ENCODE measurements at places on chromosomes 13 and 19.
A peak's percentile ranks its signal among the peaks of the same experiment; 100 is the strongest.

- DNase-seq: no peak
Observed at GRCh38 chr19:1073956-1074517, 7.1 kb downstream of the ARHGAP45 start.

DNA sequence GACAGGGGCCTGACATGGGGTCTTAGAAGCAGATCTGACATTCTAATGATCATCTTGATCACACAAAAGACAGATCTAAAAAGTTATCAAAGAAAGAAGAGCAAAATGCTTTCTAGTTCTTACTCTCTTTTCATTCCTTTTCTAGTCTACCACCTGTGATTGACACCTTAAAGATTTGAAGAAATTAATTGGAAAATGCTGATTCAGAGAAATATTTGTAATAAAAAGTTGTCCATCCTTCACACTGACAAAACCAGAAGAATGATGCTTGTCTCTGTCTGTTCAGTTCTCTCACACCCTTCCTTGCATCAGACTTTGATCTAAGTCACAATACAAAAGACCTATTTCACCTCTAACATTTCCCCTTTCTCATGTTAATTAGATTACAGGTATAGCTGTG lies 182.4 kb downstream of the RAP2A start:
- DNase-seq: no peak

DNA sequence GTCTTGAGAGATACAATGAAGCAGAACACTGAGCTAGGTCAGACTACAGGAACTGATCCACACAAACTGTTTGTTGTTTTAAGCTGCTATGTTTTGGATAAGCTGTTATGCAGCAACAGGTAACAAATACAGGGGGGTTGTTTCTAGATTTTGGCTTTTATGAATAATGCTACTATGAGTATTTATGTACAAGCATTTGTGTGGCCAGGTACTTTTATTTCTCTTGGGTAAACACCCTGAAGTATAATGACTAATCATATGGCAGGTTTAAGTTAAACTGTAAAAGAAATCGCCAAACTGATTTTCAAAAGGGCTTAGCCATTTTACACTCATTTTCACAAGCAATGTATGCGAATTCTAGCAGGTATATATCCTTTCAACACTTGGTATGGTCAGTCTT lies 166.0 kb downstream of the DNAJC3 start:
- no peak for DNase-seq

- no peak for DNase-seq
Observed at GRCh38 chr19:33278403-33279269, 23.7 kb downstream of the CEBPA start.

GRCh38 chr19:45346449-45346848 lies 5.9 kb downstream of the KLC3 start:
- DNase-seq: no peak

GRCh38 chr13:112249644-112250610 lies 126.2 kb upstream of the SPACA7 start:
- no peak for DNase-seq

GRCh38 chr19:2216361-2217225 lies 19.5 kb downstream of the PLEKHJ1 start:
- DNase-seq: no peak

DNA sequence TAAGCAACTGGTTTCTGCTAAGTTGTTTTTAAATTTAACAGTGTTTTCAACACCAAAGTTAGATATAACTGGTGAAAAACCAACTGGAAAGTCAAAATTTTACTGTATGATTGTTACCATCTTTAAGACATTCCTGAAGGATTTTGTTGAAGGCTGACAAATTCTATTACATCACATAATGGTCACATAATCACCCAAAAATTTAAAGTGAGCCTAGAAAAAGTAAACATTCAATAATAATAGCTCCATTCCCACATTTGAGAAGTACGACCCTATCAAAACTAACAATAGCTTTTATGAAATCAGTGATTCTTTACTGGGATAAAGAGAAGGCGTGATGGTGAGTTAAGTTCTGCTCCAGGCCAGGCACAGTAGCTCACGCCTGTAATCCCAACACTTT lies 51.6 kb downstream of the USP12 start:
- no peak for DNase-seq

DNA sequence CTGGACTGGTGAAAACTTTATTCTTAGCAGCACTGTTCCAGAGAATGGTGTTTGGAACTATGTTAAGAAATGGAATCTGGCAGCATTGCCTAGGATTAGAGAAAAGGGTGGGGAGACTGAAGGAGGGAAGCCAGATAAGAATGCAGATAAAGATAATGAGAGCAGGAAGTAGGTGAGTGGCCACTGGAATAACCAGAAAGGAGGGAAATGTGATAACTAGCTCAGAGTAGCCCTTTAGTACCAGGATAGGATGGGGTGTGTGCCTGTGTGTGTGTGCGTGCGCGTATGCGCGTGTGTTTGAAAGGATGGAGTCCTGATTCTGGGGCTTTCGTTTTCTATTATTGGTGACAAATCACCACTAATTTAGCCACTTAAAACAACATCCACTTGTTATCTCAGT lies 33.4 kb upstream of the FRY start:
- no peak for DNase-seq

DNA sequence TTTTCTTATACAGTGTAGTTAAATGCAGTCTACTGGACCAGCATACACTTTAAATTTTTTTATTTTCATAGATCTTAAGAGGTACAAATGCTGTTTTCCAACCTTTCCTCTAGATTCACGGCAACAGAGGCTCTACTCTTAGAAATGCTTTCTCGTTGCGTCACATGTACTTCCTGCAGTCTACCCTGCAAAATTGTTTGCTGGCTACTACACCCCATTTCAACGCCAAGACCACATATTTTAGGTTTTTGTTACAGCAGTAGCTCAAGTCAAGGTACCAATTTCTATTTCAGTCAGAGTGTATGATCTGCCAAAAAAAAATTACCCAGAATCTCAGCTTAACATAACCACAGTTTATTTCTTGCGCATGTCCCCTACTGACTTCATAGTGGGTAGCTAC lies 94.1 kb downstream of the TNFSF13B start:
- DNase-seq: no peak

DNA sequence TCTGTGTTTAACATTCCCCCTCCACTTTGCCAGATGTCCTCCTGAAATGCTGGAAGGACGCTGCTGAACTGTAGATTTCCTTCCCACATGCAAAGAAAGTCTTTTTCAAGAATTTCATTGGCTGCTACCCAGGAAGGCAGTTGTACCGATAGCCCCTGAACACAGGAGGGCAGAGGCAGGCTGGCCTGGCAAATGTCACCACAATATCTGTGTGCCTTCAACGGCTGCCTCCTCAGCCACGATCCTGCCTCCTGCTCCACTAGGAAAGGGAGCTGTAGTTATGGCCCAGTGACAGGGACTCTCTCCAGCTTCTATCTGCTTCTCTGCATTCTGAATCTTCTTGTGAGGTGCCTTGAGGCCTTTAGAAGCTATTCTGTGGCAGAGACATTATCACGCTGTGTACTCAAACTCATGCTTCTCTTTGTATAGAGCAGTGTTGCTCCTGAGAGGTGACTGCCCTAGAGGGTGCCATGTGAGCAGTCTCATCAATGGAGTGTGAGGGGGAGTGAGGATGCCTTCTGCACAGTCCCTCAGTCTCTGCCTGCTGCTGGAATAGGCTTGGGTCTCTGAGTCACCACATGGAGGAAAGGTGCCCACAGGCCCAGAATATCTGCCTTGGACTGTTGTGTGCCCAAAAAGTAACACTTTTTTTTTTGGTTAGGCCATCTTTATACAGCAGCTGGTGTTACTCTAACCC lies 279.8 kb downstream of the DNAJC15 start:
- peak; percentile 80 for DNase-seq

Data from fibroblast of pulmonary artery (primary cell).